Stimulated activated CD4-positive, alpha-beta T cell treated with anti-CD3 and anti-CD28 coated beads, Interleukin-12 subunit alpha, Interleukin-12 subunit beta, amount 100 ng/mL, for 48 hours (primary cell): ENCODE measurements at places on chromosomes 1 and 21.

DNA sequence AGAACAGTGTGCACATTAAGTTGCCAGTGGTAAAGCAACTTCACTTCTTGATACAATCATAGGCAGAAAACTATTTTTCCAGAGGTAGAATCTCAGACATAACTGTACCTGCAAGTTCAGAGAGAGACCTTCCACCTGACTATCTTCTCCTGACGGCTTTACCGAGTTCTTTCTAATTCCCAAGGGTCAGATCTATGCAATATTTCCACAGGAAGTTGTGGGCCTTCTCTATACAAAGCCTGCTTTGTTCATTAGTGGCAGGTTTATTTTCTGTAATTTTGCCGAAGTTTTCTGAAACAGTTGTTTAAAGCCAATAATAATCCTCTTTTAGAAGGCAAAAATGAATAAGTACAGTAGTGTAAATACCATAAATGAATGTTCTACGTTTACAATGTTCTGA lies 58.2 kb upstream of the RCC1 start:
- no peak for DNase-seq

DNA sequence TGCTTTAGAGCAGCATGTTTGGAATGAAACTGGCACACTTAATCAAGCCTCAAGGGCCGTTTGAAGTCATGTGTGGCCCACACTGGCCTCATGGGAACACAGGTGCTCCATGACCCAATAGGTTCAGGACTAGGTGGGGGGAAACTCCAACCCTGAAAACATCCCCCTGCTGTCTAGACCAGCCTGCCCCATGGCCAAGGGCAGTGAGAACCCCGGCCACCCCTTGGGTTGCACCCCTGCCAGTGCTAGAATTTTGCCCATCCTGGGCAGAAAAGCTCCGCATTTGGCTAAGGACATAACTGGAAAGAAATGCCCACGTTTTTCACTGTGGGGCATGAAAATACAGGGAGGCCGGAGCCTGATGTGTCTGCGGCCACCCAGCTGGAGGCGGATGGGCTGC lies 6.1 kb upstream of the PTGER3 start:
- no peak for DNase-seq

DNA sequence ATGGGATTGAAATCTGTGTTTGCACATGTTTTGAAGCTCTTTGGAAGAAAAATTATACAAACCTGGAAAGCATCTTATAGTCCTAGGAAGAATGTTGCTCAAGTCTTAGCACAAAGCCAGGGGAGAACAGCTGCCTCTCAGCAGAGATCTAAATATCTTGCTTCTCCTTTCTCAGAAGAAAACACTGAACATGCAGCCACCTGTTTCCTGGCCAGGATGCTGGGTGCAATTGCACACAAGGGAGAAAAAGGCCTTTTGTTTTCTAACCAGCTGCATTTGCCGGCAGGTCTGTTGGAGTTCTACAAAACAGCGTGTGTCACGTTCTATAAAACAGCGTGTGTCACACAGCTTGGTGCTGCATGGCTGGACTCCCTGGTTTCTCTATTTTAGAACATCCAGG lies 259.6 kb upstream of the PLD5 start:
- no peak for DNase-seq

GRCh38 chr1:230140221-230141020 lies 73.4 kb downstream of the GALNT2 start:
- no peak for DNase-seq

DNA sequence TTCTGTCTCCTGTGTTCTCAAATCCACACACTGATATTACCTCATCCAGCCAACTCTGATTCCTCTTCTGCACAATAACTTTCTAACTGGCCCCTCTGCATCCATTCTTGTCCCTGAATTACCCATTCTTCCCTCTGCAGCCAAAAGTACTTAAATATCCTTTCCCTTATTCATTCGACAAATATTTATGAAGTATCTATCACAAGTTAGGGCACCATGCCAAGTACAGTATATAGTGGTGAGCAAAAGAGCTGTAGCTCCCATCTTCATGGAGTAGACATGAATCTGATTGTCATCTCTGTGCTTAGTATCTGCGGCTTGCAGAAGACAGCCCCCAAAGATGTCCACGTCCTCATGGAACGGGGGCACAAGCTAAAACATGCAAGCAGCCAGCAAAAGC lies 316.8 kb downstream of the SETD4 start:
- no peak for DNase-seq

GRCh38 chr21:42609811-42610210 lies 43.6 kb upstream of the PDE9A start:
- DNase-seq: peak; percentile 57

GRCh38 chr1:76857138-76857537 lies 10.1 kb upstream of the ST6GALNAC5 start:
- no peak for DNase-seq
